ENCODE measurements at places on chromosomes 4 and X. TPM values are rescaled to one million over a fixed set of nuclear protein-coding genes. Genes with fewer than 3 reads are reported as not detected.

IDH3G gene
- total RNA-seq: 68.9 TPM

SSX1 gene
- total RNA-seq: not detected

DNA sequence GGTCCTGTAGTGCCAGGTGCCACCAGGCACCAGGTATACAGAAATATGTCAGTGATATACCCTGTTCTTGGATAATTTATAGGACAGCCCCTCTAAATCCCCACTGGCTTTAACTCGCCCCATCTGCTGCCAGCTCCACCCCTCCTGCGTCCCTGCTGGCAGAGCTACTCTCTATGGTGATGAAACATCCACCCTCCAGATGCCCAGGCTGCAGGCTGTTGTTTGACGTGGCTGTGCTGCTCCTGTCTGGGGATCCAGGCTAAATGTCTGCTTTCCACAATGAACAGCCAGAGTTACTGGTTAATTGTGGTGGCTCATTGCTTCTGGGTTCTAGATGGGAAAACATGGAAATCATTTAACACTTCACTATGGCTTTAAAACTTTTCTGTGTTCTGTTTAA, 12.9 kb downstream of the NHSL2 start:
- no peak for DNase-seq

- DNase-seq: peak; percentile 14
Observed at GRCh38 chr4:174490451-174490961, 31.8 kb downstream of the HPGD start.

- no peak for DNase-seq
Observed at GRCh38 chr4:11768251-11768972, 339.7 kb upstream of the HS3ST1 start.

DNA sequence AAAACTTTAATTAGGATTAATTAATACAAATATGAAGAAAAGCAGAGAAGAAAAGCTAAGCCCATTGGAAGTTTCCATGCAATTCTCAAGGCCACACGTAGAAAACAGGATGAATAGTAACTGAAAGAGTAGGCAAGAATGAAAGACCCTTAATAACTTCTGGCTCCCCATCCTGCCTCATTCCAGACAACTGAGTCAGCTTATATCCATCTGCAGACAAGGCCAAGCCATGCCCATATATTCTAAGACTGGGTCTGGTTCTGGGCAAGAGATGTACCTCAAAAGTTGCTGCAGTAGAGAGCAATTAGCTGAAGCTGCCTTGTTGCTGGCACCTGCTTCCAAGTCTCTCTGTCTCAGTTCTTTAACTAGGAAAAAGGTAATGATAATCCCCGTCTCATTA, 244.1 kb downstream of the GPC3 start:
- no peak for DNase-seq

- no peak for DNase-seq
Observed at GRCh38 chr4:140014284-140014683, 139.7 kb downstream of the MAML3 start.
